ENCODE measurements at places on chromosomes 16 and 17. TPM values are rescaled to one million over a fixed set of nuclear protein-coding genes. Genes with fewer than 3 reads are reported as not detected.

Gene SEC14L1
- total RNA-seq, result 35.5 TPM

Gene CD79B
- 16.4 TPM for total RNA-seq

Gene NARF
- total RNA-seq, result 80.8 TPM

Gene CDH8
- total RNA-seq, result not detected

Gene SLC9A5
- total RNA-seq, result 1.7 TPM

Gene PROCA1
- total RNA-seq, result 17.4 TPM
